ENCODE measurements at places on chromosomes 4 and X.

DNA sequence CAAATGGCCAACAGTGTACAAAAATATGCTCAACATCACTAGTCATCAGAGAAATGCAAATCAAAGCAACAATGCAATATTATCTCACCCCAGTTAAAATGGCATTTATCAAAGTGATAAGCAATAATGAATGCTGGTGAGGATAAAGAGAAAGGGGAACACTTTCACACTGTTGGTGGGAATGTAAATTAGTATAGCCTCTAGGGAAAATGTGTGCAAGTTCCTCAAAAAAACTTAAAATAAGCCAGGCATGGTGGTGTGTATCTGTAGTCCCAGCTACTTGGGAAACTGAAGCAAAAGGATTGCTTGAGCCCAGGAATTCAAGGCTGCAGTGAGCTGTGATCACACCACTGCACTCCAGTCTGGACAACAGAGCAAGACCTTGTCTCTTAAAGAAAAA lies 572.1 kb downstream of the NLGN4X start:
- DNase-seq: no peak

DNA sequence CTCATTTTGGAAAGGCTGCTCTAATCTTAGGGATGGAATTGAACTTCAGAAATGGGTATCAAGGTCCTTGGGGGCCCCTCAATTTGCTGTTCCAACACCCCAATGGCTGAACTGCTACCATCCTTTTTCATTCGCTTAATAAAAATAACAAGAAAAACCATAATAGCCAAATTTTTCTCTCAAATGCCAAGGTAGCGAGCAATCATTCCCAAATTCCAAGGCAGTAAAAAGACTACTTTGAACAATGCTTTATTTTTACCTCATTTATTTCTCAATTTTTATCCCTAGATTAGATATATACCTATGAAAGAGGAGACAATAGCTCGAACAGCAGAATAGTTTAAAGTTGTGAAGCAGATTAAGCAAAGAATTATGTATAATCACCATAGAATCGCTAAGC lies 323.4 kb upstream of the SLC7A11 start:
- no peak for DNase-seq

- no peak for DNase-seq
Observed at GRCh38 chr4:20326977-20327376, 75.3 kb downstream of the SLIT2 start.

- DNase-seq: no peak
Observed at GRCh38 chrX:78653118-78653822, 5.9 kb downstream of the RTL3 start.

GRCh38 chrX:104254442-104255115 lies at the start of gene ESX1:
Gene ESX1, minus strand, starts transcription at chrX:104254933. Its CDS starts 84 bp downstream, at chrX:104254849.
- no peak for DNase-seq

GRCh38 chr4:101696276-101697010 lies 94.1 kb upstream of the BANK1 start:
- DNase-seq: no peak

DNA sequence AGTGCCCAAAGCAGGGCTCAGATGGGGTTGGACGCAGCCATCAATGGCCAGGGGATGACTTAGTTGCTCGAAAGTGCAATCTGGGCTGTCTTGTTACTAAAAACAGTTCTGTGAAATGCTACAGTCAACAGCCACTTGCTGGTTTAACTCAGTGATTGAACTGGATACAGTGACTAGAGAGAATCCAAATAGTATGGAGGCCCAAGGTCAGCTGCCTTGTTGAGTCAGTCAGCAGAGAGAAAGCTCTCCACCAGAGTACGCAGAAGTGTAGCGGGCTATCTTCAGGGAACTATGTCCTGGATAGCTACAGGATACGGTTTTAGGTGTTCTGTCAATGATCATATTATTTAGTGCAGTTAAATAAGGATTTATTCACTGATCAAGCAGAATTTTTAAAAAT lies 68.4 kb downstream of the TRAPPC11 start:
- no peak for DNase-seq

DNA sequence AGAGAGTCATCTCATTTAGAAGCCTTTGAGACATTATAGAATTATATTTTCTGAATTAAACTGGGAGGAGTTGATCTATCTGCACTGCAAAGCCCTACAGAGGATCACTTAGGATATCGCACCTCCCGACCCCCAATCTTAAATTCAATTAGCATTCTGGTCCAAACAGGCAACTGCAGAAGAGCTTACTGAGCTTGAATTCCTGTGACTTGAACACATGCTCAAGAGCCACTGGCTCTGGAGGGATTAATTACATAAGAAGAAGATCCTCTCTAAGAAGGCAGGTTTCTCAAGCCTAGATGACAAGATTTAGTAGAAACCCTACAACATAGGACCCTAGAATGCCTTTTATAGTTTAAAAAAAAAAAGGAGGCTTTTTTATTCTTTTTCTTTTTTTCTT lies 548.9 kb downstream of the ARAP2 start:
- no peak for DNase-seq

DNA sequence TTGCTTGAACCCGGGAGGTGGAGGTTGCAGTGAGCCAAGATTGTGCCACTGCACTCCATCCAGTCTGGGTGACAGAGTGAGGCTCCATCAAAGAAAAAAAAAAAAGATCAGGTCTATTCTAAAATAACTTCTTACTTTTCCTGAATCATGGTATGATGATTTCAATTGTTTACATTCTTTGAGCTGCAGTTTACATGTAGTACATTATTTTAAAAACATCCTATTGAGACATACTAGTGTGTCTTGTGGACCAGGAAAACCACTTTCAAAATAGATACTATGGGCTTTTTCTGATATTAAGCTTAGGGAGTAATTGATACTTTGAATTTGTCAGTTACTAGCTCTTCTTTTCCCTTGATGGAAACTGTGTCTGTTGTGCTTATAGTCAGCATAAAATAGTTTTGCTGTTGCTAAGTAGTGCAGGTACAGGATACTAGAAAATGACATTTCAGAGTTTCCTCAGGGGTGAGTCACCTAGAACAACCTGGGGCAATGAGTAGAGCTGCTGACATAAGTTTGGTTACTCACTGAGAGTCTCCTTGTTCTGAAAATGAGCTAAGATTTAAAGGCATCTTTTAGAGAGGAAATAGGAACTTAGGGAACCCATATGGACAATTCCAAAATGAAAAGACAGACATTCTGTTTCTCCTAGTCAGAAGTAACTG lies 53.2 kb upstream of the C4orf54 start:
- no peak for DNase-seq

DNA sequence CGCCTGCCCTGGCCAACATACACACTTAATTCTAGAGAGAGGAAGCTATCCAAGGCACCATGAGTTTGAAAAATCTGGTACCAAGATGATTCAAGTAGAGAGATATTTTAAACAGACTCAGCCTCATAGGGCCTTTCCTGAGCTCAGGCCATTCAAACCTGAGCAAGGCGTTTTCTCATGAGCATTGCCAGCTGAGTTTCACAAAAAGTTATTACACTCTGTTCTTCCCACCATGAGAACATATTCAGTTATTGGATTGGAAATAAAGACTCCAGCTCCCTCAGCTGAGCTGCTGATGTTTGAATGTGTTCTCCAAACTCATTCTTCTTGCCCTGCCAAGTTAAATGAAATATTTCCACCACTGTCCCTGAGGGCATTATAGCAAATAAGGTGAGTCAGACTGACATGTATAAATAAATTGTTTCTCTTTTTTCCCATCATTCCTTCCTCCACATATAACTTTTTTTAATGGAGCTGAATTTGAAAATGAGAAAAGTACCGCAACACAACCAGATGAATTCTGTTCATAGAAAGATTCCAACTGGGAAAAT lies 429.6 kb downstream of the RAB28 start:
- DNase-seq: no peak

DNA sequence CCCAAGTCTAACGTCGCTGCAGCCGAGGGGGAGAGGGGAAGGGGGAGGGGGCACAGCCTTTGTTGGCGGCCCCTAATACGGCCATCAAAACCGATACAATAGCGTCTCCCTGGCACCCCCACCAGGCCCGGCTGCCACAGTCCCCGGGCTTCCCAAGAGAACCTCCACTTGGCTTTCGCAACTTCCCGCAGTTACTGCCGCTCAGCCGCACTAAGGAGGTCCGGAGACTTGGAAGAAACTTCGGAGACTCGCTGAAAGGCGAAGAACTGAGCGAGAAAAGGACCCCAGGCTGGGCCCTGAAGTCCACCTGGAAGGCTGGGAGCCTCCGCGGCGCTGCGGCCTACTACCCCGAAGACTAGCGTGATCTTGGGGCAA lies 2.8 kb downstream of the NKX6-1 start:
- no peak for DNase-seq

GRCh38 chr4:187309456-187309855 lies 585.8 kb upstream of the FAT1 start:
- no peak for DNase-seq

GRCh38 chr4:8185295-8185694 lies 13.8 kb upstream of the SH3TC1 start:
- DNase-seq: no peak

DNA sequence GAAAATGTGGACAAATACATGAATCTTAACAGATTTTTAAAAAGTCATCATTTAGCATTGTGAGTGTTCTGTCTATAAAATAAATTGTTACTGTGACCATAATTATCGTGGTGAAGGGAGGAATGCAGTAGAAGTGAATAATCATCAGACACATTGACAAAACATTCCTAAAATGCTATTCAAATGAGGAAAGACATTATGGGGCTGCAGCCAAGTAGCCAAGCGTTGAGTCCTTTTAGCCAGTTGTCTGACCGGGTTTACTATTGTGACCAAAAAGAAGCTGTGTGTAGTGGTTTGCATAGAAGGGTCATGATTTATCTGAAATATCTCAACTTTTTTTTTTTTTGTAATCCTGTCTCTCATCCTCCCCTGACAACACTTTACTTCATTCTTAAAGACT lies 19.5 kb downstream of the WWC2 start:
- DNase-seq: no peak

DNA sequence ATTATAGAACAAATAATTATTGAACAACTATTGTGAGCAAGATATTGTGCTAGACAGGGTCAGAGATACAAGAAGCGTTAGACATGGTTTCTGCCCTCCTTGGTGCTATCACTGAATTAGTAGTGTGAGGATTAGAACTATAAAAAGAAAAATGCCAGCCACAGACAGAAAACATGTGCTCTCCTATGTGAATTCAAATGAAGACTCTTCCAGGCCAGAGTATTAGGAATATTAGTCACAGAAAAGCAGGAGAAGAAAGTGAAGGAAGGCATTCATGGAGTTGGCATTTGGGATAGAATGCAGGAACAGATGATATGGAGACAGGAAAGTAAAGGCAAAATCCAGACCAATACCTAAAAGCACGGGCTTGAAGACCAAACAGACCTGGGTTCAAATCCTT lies 179.6 kb upstream of the TENM3 start:
- no peak for DNase-seq

GRCh38 chr4:148608968-148609367 lies 166.8 kb upstream of the NR3C2 start:
- no peak for DNase-seq

DNA sequence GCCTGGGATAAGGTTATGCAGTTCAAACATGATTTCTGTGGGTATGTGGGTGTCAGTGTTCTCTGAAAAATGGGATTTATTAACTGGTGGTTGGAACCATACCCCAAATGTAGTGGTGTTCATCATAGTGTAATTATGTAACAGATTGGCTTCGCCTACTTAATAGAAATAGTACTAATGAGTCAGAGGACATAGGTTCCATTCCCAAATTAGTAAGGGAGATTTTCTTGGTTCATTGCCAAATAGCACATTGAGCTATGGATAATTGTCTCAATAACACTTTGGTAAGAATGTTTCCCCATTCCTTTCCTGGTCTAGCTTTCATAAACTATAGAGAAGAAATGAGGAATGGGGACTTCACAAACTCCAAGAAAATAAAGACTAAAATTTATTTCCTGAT lies 20.5 kb upstream of the CYBB start:
- no peak for DNase-seq

DNA sequence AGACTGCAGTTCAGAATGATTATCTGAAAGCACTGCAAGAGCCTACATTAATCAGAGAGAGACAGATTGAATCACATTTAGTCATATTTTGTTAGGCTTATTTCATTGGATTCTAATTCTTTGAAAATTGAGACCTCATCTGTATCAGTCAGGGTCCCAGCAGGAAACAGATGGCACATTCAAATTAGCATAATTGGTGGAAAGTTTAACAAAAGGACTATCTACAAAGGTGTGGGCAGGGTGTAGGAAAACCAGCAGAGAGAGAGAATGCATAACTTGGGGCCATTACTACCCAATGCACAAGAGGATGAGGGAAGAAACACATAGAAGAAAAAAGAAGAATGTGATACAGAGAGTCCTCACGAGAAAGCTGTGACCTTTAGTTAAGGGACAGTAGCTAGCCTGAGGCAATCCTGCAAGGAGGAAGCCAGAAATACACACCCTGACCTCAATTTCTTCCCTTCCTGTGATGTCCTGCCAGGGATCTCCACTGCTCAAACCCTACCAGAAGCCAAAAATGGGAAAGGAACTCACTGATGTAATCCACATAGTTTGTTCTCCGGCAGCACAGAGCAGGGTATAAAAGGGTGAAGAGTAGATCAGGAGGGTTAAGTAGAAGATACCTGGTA lies 17.7 kb upstream of the XKRX start:
- no peak for DNase-seq

- no peak for DNase-seq
Observed at GRCh38 chrX:131779306-131779705, 235.4 kb downstream of the OR13H1 start.

GRCh38 chrX:18491587-18492340 lies 66.4 kb downstream of the CDKL5 start:
- DNase-seq: no peak

DNA sequence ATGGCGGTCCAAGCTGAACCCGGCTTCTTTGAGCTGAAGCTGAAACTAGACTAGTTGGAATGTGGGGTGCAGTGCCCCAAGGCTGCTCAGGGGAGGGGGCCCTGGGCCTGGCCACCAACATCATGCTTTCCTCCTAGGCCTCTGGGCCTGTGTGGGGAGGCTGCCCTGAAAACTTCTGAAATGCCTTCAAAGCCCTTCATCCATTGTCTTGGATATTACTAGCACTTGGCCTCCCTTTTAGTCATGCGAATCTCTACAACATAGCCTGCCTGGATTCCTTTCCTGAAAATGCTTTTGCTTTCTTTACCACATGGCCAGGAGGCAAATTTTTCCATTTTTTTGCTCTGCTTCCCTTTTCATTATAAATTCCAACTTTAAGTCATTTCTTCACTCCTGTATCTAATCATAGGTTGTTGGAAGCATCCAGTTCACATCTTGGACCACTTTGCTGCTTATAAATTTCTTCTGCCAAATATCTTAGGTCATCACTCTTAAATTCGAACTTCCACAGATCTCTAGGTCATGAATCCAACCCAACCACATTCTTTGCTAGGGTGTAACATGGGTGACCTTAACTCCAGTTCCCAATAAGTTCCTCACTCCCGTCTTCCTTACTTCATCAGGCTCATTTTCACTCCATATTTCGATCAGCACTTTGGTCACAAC lies 103.4 kb downstream of the DDIT4L start:
- no peak for DNase-seq

- DNase-seq: no peak
Observed at GRCh38 chrX:71128166-71128833, 9.9 kb downstream of the MED12 start.

GRCh38 chrX:13662355-13662791 lies 9.4 kb downstream of the TCEANC start:
- no peak for DNase-seq

- no peak for DNase-seq
Observed at GRCh38 chrX:113920661-113921060, 663.2 kb upstream of the HTR2C start.

All from T-helper 9 cell (primary cell).